ENCODE measurements at places on chromosomes 16 and 17.

DNA sequence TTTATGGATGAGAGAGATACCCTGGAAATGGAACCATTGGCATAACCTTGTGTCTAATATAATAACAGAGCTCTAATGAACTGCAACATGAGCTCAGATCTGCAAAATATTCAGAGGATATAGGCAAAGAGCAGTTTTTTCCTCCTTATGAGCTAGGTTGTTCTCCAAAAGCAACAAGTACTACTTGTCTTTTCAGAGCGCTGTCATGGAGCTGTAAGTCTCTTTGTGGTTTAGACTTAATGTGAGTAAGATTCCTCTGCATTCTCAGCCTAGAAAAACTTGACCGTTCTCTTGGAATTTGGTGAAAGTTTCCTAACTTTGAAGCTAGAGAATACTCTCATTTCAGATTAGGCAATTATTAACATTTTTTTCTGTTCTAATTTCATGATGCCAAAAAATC lies 85.2 kb downstream of the FTO start:
- no peak for DNase-seq

DNA sequence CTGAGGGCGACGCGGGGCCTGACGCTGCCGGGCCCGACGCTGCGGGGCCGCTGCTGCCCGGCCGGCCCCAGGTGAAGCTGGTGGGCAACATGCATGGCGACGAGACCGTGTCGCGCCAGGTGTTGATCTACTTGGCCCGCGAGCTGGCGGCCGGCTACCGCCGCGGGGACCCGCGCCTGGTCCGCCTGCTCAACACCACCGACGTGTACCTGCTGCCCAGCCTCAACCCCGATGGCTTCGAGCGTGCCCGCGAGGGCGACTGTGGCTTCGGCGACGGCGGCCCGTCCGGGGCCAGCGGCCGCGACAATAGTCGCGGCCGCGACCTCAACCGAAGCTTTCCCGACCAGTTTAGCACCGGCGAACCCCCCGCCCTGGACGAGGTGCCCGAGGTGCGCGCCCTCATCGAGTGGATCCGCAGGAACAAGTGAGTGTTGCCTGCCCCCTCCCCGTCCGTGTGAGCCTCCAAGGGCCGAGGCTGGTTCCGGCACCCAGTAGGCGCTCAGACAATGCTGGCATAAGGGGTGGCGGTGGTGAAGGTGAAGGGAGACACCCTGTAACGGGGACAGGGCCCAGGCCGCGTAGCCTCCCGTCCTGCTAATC lies 676 bp downstream of the CPD start:
- DNase-seq, result no peak

DNA sequence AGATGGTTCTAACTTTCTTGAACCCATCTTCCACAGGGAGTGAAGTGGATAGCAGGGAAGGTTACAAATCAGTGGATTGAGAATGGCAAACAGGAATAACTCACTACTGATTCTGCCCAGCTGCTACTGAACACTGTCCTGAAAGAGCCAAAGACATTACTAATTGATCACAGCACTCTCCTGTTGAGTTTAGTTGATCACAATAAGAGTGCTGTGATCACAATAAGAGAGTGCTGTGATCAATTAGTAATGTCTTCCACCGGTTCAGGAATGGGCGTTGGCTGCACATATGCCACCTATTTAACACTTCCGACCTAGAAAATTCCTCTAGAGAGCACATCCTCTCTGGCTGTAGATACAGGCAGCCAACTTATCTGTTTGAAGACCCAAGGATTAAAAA lies 11.4 kb downstream of the CFAP97D1 start:
- DNase-seq, result no peak

- no peak for DNase-seq
Measured at GRCh38 chr16:69365901-69366300, 14.3 kb upstream of the TMED6 start.

- no peak for DNase-seq
Measured at GRCh38 chr16:50868577-50868976, 126.7 kb downstream of the CYLD start.

- DNase-seq, result no peak
Measured at GRCh38 chr17:77666881-77667395, 291.6 kb upstream of the TNRC6C start.

GRCh38 chr17:48429638-48430586 lies at the start of gene SKAP1:
Gene SKAP1 (minus strand): TSS chr17:48430214.
- DNase-seq, result peak; percentile 61

DNA sequence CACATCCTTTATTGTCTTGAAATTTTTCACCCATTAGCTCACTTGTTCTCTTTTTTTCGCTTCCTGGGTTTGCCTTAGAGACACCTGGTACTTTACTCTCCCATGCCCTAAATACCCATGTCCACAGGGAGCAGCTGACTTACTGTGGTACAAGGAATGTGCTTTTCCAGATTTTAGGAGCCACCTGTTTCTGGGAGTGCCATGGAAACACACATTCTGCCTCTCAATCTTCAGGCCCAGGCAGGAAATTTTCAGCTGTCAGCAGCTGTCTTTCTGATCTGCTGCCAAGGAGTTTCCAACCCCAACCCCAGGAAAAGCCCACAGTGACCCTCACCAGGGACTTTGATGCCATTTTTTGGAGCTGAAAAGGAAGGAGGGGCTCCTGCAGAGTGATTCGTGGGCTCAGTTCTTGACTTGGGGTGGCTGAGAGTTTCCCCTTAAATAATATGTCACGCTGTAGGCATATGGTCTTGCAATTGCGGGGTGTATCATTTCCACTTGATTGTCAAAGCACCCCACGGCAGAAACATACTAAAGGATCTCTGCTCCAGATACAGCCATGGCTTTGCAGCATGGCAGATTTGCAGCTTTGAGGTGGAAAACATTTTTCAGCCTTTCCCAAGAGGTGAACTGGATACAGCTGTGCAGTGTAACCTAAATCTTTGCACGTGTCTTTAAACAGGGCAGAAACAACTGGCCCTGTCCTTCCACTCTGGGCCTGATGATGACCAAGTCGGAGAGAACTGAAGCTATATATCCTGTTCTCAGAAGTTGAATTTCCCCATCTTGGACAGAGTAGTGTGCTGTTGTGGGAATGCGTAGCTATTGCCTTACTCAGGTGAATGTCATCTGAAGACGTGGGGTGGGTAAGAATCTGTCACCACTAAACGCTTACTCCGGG lies 19.2 kb downstream of the RBFOX1 start:
- no peak for DNase-seq

GRCh38 chr17:75979705-75980187 lies 706 bp downstream of the TEN1 start:
- no peak for DNase-seq

- DNase-seq, result no peak
Measured at GRCh38 chr16:70582280-70582978, 58.8 kb downstream of the SF3B3 start.

DNA sequence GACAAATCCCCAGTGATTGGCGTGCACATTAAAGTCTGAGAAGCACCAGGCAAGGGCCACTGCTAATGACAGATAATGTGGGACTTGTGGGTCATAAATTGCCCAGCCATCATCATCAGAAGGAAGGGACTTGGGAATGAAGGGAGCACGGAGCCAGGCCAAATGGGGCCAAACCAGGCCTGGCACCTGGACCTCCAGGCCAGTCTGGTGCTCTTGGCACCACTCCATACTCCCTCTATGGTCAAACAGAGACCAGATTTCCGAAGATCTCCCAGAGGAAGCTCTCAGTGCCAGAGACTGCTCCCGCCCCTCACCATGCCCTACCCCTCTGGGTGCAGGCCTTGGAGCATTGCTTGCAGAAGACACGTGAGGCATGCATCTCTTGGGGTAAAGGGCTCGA lies 142.2 kb downstream of the CCDC182 start:
- no peak for DNase-seq

GRCh38 chr17:49987681-49988441 lies 7.2 kb downstream of the DLX3 start:
- DNase-seq, result peak; percentile 5

GRCh38 chr17:79098282-79098867 lies 23.8 kb downstream of the ENGASE start:
- DNase-seq, result no peak

GRCh38 chr17:17590883-17591354 lies 589 bp downstream of the PEMT start:
- no peak for DNase-seq
